GM04503 (cell line): ENCODE measurements at places on chromosomes 13 and 19.

DNA sequence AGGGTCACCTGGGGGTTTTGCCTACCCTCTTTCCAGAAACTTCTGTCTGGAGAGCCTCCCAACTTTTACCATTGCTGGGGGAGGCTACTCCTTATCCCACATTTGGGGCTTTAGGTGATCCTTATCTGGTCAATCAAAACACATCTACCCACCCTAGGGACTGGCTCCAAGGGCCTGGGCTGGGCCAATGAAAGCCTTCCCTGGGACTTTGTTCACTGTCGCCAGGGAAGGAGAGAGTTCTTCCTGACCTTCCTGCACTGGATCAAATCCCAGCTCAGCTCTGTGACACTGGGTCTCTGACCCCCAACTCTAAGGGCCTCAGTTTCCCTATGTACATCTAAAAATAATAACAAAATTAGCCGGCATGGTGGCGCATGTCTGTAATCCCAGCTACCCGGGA is 11.1 kb downstream of the DOCK6 start:
- DNase-seq: no peak

DNA sequence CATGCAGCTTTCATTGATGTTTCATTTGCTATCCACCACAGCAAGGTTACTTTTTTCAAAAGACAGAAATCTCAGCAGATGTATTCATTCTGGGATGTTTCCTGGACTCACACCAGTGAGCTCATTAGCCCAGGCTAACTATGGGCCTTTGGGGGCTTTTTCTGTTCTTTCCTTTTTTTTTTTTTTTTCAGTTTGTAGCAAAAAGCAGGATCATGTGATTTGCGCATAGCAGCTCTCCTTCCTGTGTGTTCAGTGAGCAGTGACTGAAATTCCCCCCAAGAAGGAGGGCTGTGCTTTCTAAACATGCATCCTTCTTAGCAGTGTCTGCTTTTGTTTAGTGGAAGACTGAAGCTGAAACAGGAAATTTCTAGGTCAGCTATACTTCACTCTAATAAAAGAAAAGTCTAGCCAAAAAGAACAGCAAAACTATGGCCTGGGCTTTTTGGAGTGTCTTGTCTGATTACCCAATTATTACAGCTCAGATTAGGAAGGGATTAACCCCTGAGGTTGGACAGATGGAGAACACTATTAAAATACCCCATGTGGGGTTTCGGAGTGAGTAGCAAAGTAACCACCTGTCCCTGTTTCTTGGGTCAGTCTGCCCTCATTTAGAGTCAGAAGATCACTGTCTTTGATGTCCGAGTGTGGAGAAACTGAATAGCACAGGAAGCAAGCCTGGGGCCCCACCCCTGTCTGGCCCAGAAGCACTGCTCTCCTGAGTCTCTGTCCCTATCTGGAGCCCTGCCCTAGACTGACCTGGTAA is 8.9 kb upstream of the AMER2 start:
- DNase-seq: no peak

DNA sequence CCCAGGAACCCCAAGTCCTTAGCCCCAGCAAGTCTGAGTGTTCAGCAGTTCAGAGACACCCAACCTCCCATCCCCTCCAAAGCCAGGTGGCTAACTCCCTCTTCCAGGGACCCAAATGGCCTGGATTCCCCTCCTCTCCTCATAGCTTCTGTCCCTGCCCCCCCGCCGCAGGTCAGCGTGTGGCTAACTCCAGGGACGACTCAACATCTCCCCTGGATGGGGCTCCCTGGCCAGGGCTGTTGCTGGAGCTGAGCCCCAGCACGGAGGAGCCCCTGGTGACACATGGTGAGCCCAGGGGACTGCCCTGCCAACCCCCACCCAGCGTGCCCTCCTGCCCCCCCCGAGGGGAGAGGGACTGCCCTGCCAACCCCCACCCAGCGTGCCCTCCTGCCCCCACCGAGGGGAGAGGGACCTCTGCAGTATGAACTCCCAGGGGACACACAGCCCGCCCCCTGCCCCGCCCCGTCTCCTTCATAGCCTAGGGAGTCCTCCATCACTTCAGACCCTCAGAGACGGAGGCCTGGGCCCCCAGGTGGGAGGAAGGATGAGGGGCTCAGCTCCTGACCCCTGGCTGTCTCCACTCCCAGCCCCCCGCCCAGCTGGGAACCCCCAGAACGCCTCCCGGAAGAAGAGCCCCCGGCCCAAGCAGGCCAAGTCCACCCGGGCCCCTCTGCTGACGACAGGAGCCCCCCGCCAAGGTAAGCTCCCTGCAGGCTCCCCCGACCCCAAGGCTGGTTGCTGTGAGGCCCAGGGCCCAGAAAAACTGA is 1.7 kb downstream of the SSC5D start:
- no peak for DNase-seq

GRCh38 chr19:35254341-35255297 is 5.8 kb downstream of the LSR start:
- DNase-seq: no peak

DNA sequence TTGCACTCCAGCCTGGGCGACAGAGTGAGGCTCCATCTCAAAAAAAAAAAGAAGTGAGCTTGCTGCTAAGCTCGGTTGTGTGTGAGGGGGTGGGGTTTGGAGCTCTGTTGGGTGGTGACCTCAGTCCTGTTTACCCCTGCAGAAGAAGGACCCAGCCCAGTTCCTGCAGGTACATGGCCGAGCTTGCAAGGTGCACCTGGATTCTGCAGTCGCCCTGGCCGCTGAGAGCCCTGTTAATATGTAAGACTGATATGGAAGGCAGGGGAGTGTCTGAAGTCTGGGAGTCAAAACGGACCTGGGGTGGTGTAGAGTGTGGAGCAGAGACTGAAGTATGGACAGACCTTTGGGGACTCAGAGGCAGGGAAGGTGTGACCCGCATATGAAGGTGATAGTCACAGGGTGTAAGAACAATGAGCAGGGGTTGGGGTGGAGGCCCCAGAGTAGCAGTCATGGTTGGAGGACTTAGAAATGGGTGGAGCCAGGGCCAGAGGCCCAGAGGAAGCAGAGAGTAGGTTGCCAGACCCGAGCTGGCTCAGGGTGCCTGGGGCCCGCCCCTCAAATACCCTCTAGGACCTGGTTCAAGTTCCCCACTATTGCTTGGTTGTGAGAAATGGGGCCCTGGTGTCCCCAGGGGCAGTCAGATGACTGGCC is 13.2 kb downstream of the CLASRP start:
- DNase-seq: no peak

DNA sequence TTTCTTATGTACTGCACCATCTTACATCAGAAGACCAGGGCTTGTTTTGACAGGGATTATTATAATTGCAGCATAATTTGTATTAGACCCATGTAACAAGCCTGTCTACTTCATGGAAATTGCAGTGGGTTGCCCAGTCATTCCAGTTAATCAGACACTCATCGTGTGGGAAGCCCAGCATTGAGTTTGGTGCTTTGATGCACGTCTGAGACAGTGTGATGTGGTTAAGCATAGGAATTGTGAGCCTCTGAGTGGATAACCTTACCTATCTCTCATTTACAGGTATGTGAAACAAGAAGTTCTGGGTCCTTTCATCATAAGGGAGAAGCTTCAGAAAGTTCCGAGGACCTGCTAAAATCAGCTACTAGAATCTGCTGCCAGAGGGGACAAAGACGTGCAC is 12.8 kb downstream of the RGCC start:
- no peak for DNase-seq

DNA sequence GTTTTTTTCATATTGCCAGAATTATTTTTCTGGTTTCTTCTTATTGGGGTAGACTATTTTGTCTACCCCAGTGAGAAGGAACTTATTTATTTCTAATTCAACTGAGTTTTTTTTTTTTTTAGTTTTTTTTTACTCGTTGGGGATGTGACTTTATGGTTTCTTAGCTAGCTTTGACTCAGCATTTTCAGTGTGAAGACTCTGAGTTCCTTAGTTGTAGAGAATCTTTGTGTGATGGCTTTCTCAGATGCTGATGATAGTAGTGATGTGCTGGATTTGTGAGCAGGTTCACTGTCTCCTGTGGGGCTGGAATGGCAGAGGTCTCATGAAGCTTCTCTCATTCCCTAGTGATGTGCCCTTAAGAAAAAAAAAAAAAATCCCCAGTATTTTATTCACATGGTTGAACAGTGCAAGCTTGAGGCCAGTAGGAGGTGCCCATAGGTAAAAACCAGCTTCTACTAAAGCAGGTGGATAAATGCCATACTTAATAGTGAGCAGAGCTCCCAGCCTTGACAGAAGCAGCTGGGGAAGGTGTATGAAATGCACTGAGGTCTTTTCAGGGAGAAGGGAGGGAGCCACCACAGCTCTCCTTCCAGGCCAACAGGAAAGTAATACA is 106.2 kb upstream of the KLF5 start:
- DNase-seq: no peak

DNA sequence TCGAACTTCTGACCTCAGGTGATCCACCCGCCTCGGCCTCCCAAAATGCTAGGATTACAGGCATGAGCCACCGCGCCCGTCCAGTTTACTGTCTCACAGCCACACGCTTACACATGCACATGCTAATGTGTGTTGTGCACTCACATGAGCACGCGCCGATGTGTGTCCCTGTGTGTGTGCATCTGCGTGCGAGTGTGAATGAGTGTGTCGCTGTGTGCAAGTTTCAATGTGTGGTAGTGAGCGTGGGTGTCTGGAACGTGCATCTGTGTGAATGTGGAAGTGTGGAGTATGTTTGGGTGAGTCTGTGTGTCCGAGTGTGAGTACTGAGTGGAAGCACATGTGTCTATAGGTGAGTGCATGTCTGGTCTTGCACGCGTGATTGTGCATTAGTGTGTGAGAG is 4.2 kb downstream of the MAST1 start:
- DNase-seq: no peak

GRCh38 chr13:66958611-66959010 is 271.5 kb downstream of the PCDH9 start:
- no peak for DNase-seq

DNA sequence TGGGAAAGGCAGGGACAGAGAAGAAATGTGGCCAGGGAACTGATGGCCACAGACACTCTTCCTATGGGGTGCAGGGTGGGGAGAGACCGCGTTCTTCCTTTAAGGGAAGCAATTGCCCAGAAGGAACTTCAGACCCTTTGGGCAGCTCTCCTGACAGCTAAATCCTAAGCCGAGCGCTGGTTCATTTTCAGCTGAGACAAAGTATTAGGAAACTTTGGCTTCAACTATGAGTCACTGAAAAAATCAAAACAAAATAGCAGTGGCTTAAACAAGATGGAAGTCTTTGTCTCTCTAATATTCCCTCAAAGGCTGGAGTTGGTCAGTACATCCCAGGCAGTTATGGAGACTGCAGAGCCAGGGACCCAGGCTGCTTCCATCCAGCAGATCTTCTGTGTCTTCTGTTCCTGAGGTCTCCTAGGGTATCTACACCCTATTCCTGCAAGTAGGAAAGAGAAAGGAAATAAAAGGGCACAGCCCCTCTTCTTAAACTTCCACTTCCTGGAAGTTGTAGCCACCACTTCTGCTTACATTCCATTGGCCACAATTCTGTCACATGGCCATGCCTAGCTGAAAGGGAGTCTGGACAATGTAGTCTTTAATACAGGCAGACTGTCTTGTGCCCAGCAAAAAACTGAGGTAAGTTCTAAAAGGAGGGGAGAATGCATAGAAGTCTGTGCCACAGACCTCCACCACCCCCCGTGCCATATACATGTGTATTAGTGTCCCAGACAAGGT is 163.5 kb downstream of the KATNAL1 start:
- DNase-seq: no peak

- no peak for DNase-seq
These were observed 8.6 kb upstream of the SERP2 start for GRCh38 chr13:44365008-44365407.

- DNase-seq: no peak
These were observed 324 bp downstream of the RUVBL2 start for GRCh38 chr19:48994035-48994386.

- no peak for DNase-seq
These were observed 10.6 kb downstream of the AKAP8 start for GRCh38 chr19:15368798-15369593.

DNA sequence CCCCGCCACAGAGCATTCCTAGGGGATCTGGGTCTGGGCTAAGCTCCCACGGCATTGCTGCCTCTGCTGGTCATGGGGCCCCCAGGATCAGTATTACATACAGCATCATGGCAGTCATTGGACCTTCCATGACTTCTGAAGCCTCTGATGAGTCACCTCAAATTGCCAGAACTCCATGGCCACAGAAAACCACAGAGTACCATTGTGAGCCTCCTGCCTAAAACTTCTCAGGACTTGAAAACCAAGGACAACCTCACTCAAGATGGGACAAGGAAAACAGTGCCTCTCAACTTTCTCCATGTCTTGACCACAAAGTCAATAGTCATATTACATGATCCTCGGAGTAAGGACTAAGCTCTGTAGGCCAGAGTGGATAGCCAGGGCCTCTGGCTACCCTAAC is 306.0 kb downstream of the GPC5 start:
- no peak for DNase-seq

DNA sequence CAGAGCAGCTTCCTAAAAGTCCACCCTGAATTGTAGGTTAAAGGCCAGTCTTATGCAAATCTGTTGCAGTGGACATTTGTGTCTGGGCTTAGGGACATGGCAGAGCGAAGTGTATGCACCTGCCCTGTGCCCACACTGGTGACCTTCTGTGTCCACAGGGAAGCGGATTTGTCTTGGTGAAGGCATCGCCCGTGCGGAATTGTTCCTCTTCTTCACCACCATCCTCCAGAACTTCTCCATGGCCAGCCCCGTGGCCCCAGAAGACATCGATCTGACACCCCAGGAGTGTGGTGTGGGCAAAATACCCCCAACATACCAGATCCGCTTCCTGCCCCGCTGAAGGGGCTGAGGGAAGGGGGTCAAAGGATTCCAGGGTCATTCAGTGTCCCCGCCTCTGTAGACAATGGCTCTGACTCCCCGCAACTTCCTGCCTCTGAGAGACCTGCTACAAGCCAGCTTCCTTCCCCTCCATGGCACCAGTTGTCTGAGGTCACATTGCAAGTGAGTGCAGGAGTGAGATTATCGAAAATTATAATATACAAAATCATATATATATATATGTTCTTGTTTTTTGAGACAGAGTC is 25.5 kb downstream of the CYP2B6 start:
- no peak for DNase-seq

DNA sequence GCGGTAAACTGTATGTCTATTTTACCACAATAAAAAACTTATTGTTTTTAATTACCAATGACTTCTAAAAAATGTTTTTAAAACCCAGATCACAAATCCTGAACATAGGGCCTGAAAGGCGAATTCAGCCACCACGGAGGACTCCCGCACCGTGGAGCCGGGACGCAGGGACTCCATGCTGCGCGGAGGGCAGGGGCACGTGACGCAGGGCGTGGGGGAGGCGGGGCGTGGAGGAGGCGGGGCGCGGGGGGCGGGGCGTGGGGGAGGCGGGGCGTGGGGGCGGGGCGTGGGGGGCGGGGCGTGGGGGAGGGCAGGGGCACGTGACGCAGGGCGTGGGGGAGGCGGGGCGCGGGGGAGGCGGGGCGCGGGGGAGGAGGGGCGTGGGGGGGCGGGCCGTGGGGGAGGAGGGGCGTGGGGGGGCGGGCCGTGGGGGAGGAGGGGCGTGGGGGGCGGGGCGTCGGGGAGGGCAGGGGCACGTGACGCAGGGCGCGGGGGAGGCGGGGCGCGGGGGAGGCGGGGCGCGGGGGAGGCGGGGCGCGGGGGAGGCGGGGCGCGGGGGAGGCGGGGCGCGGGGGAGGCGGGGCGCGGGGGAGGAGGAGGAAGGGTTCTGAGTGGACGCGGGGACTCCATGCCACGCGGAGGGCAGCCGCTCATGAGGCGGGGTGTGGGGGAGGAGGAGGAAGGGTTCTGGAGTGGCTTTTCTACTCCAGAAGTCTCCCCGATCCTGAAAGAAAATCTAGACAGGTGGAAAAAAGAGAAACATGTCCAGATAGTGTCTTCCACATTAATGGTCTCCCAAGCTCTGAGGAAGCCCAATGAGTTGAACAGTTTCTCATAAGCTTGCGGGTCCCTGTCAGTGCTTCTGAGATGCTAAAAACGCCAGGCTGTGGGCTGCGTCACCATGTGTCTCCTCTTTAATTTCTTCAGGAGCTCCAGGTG is 4.4 kb upstream of the PROZ start:
- DNase-seq: no peak
